Cardiac septum (tissue), 1 donor: ENCODE measurements at places on chromosomes 5 and 9.

- DNase-seq, result no peak
Measured at GRCh38 chr9:18429070-18429469, 44.9 kb upstream of the ADAMTSL1 start.

- DNase-seq, result no peak
Measured at GRCh38 chr5:116686438-116686837, 111.8 kb upstream of the SEMA6A start.

GRCh38 chr5:41325074-41325473, 111.7 kb upstream of the C6 start:
- DNase-seq, result no peak

- DNase-seq, result no peak
Measured at GRCh38 chr5:3075309-3075708, 323.8 kb upstream of the IRX2 start.

GRCh38 chr9:112620388-112620787, 97.5 kb downstream of the INIP start:
- DNase-seq, result no peak

- no peak for DNase-seq
Measured at GRCh38 chr5:74993743-74994142, 58.6 kb downstream of the GCNT4 start.

DNA sequence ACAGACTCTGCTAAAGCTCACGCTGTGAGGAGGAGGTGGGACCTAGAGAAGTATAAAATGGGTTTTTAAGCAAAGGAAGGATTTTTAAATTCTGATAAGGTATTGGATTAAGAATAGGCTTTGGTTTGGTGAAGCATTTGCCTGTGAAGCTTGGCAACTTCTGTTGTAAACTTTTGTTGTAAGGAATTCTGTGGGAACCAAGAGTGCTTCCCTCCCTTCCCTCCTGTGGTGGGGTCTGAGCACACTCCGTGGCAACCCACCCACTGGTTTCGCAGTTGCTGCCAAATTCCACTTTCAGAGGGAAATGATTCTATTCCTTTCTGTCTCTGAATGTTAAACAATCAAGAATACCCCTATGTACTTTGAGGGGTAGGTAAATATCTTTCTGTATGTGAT, 28.6 kb upstream of the GTF2H2C start:
- DNase-seq, result no peak

DNA sequence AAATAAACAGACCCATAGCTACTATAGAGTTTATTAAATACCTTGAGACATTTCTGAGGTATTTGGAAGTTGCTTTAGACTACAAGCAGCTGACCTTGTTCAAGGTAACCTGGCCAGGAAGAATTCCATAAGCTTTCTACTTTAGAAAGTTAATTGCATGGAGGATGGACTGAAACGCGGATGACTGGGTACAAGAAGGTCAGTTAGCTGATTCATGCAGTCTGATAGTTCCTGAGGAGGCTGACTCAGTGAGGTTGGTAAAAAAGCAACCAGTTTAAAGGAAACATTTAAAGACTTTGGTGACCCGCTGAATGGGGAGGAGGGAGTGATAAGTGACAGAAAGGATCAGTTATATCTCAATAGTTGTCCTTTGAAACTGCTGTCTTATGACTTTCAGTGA, 670.1 kb upstream of the CDH9 start:
- DNase-seq, result no peak

DNA sequence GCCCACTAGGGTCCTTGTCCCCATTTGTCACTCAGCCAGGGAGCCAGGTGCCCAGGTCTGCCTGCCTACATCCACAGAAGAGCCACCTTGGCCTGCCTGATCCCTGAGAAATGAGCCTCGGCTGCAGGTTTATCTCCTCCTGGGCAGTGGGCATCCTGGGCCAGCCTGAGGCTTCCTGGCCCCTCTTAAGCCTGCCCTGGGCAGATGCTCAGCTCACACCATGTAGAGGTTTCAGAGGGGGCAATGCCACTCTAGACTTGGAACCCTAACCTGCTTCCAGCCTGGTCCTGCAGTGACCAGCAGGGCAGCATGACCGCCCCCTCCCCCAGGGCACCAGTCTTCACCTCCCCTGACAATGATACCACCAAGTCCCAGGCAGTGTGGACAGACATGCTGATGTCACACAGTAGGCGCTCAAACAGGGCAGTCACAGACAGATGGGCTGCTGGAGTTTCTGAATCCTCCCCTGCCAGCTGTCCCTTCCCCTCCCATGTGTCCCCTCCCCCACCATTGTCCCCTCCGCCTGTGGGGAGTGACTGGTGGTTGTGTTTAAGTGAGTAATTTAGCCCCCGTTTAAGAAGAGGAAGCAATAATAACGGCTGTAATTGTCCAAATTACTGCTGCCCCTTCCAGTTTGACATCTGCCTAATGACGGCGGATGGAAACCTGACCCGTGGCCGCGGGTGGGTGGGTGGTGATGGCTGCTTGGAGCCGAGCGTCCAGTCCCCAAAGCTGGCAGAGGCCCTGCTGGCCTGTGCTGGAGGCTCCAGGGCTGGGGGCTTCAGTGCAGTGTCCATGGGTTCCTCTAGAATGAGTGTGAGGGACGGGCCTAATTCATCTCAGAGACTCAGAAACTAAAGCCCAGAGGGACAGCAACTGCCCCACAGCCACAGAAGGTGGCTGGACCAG, 147.7 kb downstream of the BARX1 start:
- DNase-seq, result no peak

GRCh38 chr9:115285836-115286235, 167.9 kb upstream of the TNC start:
- DNase-seq, result no peak

- no peak for DNase-seq
Measured at GRCh38 chr9:120710110-120710981, 3.9 kb downstream of the MEGF9 start.

GRCh38 chr5:56126487-56127179, 106.5 kb downstream of the ANKRD55 start:
- no peak for DNase-seq

GRCh38 chr5:136332223-136333015, 32.9 kb downstream of the TRPC7 start:
- DNase-seq, result no peak

- DNase-seq, result no peak
Measured at GRCh38 chr5:92459654-92460053, 1076.5 kb upstream of the ARRDC3 start.

- no peak for DNase-seq
Measured at GRCh38 chr9:4832786-4833579, 40.2 kb downstream of the RCL1 start.

GRCh38 chr5:143147383-143147782, 256.1 kb downstream of the NR3C1 start:
- DNase-seq, result no peak

DNA sequence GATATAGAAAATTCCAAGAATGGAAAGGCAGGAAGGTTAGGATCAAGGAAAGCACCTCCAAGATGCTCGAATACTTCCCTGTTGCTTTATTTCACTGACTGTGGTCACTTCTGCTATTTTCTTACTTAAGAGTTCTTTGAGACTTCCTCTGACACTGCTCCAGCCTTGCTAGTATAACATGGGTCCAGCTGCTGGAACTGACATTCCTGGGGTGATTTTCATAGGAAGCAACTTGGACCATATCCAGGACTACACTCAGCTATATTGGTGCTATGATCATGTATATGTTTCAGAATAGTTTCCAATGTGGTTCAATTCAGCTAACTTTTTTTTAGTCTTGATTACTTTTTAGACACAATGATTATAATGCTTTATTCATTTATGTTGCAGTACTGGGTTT, 81.6 kb upstream of the CKMT2 start:
- no peak for DNase-seq

DNA sequence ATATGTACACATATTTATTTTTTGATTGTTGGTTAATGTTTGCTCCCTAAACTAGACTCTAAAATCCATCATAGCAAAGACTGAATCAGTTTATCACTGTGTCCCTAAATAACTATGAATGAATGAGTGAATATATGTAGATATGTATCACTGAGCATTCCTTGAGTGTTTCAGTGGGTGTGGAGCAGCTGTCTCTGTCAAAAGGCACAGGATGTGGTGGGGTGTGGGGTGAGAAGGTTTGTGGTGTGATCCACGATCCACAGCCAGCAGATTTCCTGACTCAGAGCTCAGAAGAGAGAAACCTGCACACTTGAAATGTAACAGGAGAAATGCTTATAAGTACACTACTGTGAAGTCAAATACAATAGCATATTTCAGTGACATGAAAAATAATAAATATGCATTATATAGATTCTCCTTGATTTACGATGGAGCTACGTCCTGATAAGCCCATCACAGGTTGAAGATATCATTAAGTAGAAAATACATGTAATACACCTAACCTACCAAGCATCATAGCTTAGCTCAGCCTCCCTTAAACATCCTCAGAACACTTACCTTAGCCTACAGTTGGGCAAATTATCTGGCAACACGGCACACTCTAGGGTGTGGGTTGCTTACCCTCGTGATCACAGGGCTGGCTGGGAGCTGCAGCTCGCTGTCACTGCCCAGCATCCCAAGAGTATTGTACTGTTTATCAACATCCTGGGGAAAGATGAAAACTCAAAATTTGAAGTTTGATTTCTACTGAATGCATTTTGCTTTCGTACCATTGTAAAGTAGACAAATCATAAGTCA, 287.0 kb downstream of the GAS1 start:
- no peak for DNase-seq

- DNase-seq, result no peak
Measured at GRCh38 chr9:12065050-12065449, 628.1 kb upstream of the TYRP1 start.

DNA sequence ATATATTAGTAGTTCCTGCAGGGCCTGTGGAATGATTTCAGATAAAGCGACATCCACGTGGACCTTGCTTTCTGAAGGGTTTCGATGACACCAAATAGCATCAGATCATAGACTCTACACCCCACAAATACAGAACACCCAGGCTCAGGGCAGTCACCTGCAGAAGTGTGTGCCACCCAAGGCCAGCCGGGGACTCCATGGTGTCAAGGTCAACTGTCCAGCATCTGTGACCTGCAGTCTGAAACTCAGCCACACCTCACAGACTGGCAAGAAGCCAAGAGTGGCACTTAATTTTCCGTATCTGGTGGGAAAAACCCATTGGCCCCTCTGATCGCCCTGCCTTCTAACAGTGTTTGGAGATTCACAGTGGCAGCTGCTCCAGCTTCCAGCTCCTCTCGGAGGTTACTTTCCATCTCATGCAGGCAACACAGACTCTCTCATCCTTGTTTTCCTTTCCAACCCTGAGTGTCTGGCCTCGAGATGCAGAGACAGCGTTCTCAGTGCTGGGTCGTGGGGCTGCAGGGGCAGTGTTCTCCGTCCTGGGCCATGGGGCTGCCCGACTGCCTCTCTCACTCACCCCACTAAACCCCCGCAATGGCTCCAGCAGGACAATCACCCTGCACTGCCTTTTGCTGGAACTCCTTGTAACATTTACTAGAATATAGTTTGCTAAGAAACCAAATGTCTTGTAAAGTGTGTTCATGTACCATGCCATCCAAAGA, 221.9 kb downstream of the IRX2 start:
- no peak for DNase-seq

DNA sequence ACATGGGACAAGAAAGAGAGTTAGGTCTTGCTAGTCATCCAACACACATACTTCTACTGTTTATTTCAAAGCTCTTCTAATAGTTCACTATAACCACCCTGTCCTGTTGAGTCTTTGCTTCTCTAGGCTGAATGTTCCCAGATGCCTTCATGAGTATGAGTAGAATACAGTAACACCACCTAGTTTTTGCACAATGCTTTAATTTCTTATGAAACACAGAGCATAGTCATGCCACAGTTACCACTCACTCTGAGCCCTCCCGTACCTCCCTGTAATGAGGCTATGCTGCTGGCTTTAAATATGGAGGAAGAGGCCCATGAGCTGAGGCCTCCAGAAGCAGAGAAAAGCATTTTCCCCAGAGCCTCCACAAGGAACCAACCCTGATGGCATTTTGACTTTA, 75.0 kb upstream of the SLC1A3 start:
- DNase-seq, result no peak

GRCh38 chr5:30341466-30341865, 852.0 kb upstream of the CDH6 start:
- no peak for DNase-seq

DNA sequence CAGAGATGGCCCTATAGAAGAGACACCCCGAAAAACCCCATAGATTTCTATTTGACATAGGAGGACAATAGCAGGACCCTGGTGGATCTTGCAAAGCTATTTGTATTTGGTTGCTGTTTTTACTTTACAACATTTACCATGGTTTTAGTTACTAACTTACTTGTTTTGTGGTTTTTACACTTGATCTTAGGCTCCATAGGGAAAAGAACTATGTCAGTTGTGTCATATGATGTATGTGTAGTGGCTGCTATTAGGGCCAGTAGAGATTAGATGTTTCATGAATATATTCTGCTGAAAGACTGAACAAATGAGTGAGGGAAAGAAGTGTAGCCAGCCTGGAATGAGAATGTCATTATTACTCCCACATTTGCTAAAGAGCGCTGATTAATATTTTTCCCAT, 388.1 kb downstream of the SEMA5A start:
- no peak for DNase-seq

DNA sequence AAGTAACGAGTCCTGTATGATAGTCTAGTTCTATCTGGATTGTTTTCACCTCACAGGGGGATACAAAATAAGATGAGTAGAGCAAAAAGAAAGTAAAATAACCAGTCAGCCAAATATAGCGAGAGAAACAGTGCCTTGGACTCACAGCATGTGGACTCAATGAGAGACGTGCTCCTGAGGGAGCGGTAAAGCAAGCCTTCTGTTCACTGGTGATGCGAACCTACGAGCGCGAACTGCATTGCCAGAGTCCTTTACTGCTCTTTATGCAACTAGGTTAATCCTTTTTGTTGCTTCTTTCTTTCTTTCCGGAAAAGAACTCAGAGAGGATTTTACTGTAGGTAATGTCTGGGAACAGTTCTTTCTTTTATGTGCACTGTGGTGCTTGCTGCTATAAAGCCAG, 132.7 kb downstream of the ANXA1 start:
- DNase-seq, result no peak

DNA sequence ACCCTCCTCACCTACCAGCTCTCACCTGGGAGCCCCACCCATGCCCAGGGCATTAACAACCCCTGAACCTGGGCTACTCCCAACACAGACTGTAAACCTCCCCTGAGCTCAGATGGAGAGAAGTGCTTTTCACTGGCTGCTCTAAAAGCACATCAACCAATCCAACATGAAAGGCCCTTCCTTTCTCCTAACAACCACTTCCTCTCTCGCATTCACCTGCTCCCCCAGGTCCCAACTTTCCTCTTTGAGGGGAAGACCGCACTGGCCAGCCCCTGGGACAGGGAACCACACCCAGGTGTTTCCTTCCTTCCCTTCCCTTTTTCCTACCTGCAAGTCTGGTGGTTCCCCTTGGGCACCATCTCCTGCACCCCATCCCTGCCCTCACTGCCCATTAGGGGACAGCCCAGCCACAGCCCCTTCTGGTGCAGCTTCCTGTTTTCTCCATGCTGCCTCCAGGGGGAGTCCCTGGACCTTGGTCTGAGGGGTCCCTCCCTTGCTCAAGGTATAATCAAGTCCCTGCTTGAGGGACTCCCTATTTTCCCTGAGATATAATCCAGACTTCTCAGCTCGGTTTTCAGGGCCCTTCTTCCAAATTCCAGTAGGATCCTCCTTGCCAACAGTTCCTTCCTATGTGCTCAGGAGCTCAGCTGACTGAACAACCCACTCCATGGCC, 30.5 kb upstream of the DAB2IP start:
- DNase-seq, result no peak
